ENCODE measurements at places on chromosomes 2 and 18. TPM values are rescaled to one million over a fixed set of nuclear protein-coding genes. Genes with fewer than 3 reads are reported as not detected.

- peaks cover 15% of the 10 kb centered on the region for H3K27me3 ChIP-seq
- no peak overlapping the region for H3K4me3 ChIP-seq
- no peak overlapping the region for H3K27ac ChIP-seq
- H3K36me3 ChIP-seq, result peaks cover 1% of the 10 kb centered on the region
- DNase-seq, result no peak
Observed at GRCh38 chr2:129895526-129896082, 83.9 kb upstream of the RAB6C start.

GRCh38 chr2:44741507-44741906 is 200.0 kb upstream of the SIX3 start:
- H3K27me3 ChIP-seq, result no peaks in the 10 kb centered on the region
- no peaks in the 10 kb centered on the region for H3K4me1 ChIP-seq
- no peak overlapping the region for H3K4me3 ChIP-seq
- no peak overlapping the region for H3K27ac ChIP-seq
- DNase-seq, result no peak
- H3K36me3 ChIP-seq, result peaks cover 12% of the 10 kb centered on the region

The RBKS gene
- total RNA-seq, result 1.1 TPM

DNA sequence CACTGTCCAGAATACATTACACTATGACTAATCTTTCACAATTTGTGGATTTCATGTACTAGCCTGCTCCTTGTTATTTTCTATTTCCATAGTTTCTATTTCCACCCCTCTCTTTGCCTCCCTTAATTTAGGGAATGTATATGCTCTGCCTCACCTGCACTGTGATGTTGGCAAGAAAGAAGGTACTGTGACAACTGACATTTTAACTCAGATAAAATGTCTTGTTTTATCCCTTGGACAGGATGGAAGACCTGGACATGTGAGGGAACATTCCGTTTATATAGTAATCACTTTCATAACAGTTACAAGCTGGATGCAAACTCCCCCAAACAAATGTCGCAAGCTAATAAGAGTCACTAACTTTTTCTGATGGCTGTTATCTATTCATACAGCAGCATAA is 21.5 kb upstream of the DSG3 start:
- no peak for DNase-seq
- H3K36me3 ChIP-seq, result no peaks in the 10 kb centered on the region
- no peak overlapping the region for H3K4me3 ChIP-seq
- H3K27me3 ChIP-seq, result no peaks in the 10 kb centered on the region
- no peak overlapping the region for H3K27ac ChIP-seq

- no peak overlapping the region for H3K27ac ChIP-seq
- no peak for DNase-seq
- H3K27me3 ChIP-seq, result no peaks in the 10 kb centered on the region
- no peak overlapping the region for H3K4me3 ChIP-seq
Observed at GRCh38 chr2:42547446-42548295, 20.8 kb upstream of the MTA3 start.

DNA sequence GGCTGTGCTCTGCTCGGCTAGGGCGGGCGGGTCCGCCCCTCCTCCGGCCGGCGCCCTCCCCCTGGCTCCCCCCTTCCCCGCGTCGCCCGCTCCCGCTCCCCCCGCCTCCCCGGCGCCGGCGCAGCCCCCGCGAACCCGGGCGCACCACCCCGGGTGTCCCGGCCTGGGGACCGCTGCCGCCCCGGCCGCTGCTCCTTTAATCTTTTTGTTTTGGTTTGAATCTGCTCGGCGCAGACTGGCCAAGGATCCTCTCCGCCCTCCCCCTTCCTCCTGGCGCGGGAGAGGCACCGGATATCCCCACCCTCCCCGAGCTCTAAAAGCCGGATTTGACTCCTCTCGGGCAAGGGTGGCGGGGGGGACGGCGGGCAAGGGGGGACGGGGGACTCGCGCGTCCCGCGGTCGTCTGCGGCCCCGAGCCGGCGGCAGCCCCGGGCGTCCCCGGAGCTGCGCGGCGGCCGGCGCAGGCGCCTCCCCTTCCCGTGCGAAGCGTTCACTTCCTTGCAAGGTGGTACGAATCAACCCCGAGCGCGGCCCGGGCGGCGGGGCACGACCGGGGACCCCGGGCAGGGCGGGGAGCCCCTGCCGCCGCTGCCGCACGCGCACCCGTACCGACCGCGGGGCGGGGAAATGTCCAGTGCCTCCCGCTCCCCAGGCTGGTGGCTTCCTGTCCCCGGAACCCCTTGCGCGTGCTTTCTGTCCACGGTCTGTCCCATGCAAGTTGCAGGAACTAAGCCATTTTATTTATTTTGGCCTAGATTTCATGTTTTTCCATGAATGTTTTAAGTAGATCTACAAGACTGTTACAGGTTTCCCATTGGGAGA is at the start of gene PTGR3:
Gene PTGR3 (minus strand): TSS at position 11 of the 822 bp plus-strand sequence. CDS start 81 bp downstream, outside the sequence.
- H3K4me3 ChIP-seq, result peak within 1 kb of the TSS; percentile 97
- H3K27ac ChIP-seq, result peak within 1 kb of the TSS; percentile 98
- peaks cover 8% of the 10 kb centered on the region for H3K36me3 ChIP-seq
- peaks cover 51% of the 10 kb centered on the region for H3K4me1 ChIP-seq

GRCh38 chr2:142112757-142113221 is 18.0 kb downstream of the LRP1B start:
- H3K27me3 ChIP-seq, result no peaks in the 10 kb centered on the region
- no peak overlapping the region for H3K4me3 ChIP-seq
- H3K4me1 ChIP-seq, result no peaks in the 10 kb centered on the region
- DNase-seq, result no peak
- no peaks in the 10 kb centered on the region for H3K36me3 ChIP-seq

- peak overlapping the region; percentile 86 for H3K27ac ChIP-seq
- peak overlapping the region; percentile 37 for H3K4me3 ChIP-seq
- H3K4me1 ChIP-seq, result peaks cover 63% of the 10 kb centered on the region
- H3K27me3 ChIP-seq, result no peaks in the 10 kb centered on the region
- H3K36me3 ChIP-seq, result peaks cover 46% of the 10 kb centered on the region
Observed at GRCh38 chr18:63298400-63299365, 20.9 kb downstream of the BCL2 start.

- H3K27ac ChIP-seq, result peak within 1 kb of the TSS; percentile 83
- H3K4me3 ChIP-seq, result peak within 1 kb of the TSS; percentile 86
- no peak for DNase-seq
- peaks cover 2% of the 10 kb centered on the region for H3K27me3 ChIP-seq
Observed at GRCh38 chr18:11981192-11981542, at the start of gene IMPA2. Gene IMPA2, plus strand, starts transcription at chr18:11981507. Its CDS starts 163 bp downstream, at chr18:11981670.

The ACKR3 gene
- total RNA-seq, result 0.49 TPM
